B cell (primary cell): ENCODE measurements at places on chromosomes 4 and X. TPM values are rescaled to one million over a fixed set of nuclear protein-coding genes. Genes with fewer than 3 reads are reported as not detected.
A peak's percentile ranks its signal among the peaks of the same experiment; 100 is the strongest.

The USP17L24 gene
- total RNA-seq, result not detected in 2 replicates

The VCX3B gene
- not detected in 2 replicates for total RNA-seq

DNA sequence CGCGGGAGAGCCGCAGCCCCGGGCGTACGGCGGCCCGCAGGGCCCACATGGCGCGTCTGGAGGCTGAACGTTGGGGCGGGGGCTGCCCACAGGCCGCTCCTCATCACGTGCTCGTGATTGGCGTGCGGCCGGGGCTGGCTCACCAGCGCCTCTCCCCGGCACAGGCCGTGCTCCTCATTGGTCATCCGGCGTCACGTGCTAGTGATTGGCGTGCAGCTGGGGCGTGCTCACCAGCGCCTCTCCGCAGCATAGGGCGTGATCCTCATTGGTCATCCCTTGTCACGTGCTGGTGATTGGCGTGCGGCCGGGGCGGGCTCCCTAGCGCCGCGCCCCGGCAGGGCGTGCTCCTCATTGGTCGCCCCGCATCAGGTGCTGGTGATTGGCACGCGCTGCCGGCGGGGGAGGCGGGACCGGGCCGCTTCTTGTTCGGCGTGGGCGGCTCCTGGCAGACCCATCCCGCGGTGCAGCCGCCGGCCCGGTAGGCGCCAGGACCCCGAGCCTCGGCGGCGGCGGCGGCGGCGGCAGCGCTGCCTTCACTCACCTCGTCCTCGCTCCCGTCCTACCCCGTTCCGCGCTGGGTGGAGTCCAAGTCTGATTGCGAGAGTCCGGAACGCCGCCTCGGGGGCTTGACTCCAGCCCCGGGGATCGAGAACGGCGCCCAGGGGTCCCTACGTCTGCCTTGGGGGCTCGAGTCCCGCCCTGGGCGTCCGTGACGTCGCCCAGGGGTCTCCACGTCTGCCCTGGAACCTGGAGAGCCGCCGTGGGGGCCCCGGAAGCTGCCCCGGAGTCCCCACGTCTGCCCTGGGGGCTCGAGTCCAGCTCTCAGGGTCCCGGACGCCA is at the start of gene GTPBP6:
Gene GTPBP6 (minus strand): TSS at position 58 of the 840 bp plus-strand sequence. CDS start 9 bp downstream, at position 49.
- H3K27me3 ChIP-seq, result no peaks in the 10 kb centered on the region
- H3K4me3 ChIP-seq, result peak within 1 kb of the TSS; percentile 91
- H3K27ac ChIP-seq, result peak within 1 kb of the TSS; percentile 96
- peaks cover 13% of the 10 kb centered on the region for H3K36me3 ChIP-seq

GRCh38 chrX:43661521-43662240 is 5.6 kb downstream of the MAOA start:
- no peak overlapping the region for H3K4me3 ChIP-seq
- DNase-seq, result no peak

DNA sequence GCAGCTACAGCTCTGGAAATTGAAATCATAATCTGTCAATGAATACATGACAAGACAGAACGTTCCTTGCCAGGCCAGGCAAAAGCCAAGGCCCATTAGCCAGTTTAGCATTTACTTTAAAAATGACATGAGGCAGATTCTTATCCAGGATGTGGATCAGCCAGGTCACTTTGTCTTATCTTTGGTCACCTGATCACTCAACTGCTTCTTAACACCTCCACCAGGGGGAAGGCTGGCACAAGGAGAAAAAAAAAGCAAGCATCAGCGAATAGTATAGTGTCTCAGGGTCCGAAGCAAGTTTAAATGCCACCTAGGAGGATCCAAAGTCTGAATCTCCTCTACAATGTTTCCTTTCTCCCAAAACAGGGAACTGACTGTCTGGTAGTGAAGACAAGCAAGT is 18.8 kb downstream of the ATP1B4 start:
- no peak overlapping the region for H3K4me3 ChIP-seq
- DNase-seq, result peak; percentile 67
- H3K27ac ChIP-seq, result no peak overlapping the region
- no peaks in the 10 kb centered on the region for H3K36me3 ChIP-seq

DNA sequence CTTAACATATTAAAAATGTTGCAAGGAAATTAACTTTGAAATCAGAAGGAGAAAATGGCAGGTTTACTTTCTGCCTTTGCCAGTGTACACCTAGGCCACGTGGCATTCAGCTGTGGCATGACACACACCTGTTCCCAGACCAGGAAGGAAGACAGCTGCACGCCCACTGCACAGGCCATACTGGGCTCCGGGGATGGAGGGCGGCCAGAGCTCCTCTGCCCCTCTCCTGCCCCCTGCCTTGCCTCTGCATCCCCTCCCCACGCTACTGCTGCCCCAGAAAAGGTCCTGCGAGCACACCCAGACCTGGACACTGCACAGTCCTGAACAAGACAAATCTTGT is 68.4 kb downstream of the GATB start:
- H3K27ac ChIP-seq, result no peak overlapping the region
- H3K36me3 ChIP-seq, result no peaks in the 10 kb centered on the region
- DNase-seq, result no peak
- no peaks in the 10 kb centered on the region for H3K27me3 ChIP-seq

DNA sequence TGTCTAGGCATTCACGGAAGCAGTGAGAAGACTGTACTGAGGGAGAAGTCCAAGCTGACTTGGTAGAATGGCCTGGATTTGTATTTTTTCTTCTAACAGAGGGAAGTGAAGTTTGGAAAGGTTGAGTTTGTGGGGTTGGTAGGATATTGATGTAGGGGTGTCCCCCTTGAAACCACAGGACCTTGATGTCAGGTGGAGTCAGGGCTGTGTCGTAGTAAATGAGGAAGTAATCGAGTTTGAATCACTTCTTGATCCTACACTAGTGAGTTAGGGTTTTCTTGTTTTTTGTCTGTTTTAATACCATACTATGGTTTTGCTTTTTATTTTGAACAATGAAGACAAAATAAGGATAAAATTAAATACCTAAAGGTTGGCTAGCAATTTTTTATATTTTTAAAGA is 30.1 kb upstream of the ANAPC4 start:
- peak; percentile 23 for DNase-seq
- H3K27me3 ChIP-seq, result no peaks in the 10 kb centered on the region
- H3K27ac ChIP-seq, result no peak overlapping the region
- H3K4me3 ChIP-seq, result no peak overlapping the region

DNA sequence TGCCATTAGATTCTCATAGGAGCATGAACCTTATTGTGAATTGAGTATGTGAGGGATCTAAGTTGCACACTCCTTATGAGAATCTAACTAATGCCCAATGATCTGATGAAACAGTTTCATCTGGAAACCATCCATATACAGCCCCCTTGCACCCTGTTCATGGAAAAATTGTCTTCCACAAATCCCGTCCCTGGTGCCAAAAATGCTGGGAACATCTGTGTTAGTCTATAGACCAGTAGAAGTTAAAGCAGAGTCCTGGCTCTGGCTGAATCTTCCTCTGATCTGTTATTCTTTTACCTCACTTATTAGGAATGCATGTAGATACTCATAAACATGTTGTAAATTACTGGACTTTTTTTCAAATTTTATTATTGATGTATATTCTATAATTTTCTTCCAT is 29.2 kb downstream of the SULT1B1 start:
- no peaks in the 10 kb centered on the region for H3K36me3 ChIP-seq
- no peaks in the 10 kb centered on the region for H3K4me1 ChIP-seq
- no peak overlapping the region for H3K27ac ChIP-seq
- H3K4me3 ChIP-seq, result no peak overlapping the region

- no peaks in the 10 kb centered on the region for H3K36me3 ChIP-seq
- no peak overlapping the region for H3K27ac ChIP-seq
- H3K4me3 ChIP-seq, result no peak overlapping the region
- H3K4me1 ChIP-seq, result no peaks in the 10 kb centered on the region
Observed at GRCh38 chr4:164943192-164943591, 34.3 kb downstream of the TRIM61 start.

DNA sequence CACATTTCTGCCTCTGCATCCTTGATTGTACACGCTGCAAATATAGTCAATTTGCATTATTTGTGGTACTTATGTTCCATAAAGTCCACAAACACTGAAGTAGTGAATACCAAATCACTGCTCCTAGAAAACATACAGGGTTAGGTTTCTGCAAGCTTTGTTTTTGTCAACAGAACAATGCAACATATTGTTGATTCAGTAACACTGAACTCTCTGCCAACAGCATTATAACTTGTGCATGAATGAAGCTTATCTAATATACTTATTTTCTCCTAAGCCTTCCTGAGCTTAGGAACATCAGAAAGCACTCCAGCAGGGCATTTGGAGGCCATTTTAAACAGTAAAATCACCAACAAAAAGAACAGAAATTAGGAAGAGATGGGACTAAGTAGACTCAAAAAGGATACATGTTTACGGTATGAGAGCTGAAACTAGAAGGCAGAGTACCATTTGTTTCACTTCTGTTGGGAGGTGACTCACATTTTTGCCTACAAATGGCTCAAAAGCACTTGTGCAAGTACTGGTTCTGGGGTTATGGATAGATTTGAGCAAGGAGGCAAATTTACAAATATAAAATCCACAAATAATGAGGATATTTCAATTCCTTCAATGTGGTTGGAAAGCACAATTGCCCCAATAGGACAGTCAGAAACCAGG is 14.1 kb downstream of the COX18 start:
- no peak for DNase-seq
- H3K27me3 ChIP-seq, result no peaks in the 10 kb centered on the region
- no peak overlapping the region for H3K27ac ChIP-seq
- H3K4me3 ChIP-seq, result no peak overlapping the region
- peaks cover 55% of the 10 kb centered on the region for H3K36me3 ChIP-seq
- no peaks in the 10 kb centered on the region for H3K4me1 ChIP-seq

DNA sequence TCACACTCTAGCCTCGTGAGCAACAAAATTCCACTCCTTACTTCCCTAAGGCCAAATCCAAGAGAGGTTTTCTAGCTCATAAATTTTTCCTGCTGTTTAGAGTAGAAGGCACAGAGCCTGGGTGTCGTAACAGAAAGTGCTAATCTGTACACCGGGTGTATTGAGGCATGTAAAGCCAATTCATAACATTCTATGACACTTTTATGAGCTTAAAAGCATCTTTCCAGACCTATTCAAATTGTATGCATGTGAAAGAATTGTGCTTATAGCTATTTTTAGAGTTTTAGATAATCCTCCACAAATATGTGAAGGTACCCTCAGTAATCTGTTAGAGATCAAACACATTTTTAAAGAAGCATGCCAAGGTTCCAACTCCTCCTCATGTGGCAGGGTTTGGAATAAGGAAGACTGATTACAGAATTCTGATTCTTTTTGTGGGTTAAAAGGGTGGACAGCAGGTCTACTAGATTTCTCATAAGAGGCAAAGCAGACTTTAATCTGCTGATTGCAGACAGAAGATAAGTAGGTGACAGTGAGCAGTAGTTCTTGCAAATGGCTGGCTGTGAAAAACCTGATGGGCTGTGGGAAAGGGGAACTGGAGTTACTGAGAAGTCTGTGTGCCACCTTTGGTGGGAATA is 25.5 kb upstream of the LRCH2 start:
- no peak overlapping the region for H3K27ac ChIP-seq
- no peak overlapping the region for H3K4me3 ChIP-seq
- H3K4me1 ChIP-seq, result no peaks in the 10 kb centered on the region
- no peaks in the 10 kb centered on the region for H3K36me3 ChIP-seq
- DNase-seq, result no peak

DNA sequence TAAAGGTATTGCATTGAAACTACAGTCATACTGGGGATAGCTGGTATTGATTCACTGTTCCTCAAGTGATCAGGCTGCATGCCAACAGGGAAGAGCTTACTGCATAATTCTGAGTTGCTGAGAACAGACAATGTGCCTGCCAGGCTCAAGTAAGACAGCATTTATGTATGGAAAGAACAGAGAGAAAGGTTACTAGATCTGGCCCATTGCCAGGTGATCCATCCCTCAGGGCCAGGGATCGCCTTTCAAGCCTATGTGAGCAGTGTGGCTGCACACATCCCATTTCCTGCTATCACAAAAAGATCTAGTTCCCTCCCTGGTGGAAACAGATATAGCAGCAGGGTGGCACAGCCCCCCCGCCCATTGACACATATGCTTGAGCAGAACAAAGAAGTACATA is 254.0 kb downstream of the TMA16 start:
- no peaks in the 10 kb centered on the region for H3K4me1 ChIP-seq
- H3K36me3 ChIP-seq, result no peaks in the 10 kb centered on the region
- no peaks in the 10 kb centered on the region for H3K27me3 ChIP-seq
- H3K4me3 ChIP-seq, result no peak overlapping the region
- no peak overlapping the region for H3K27ac ChIP-seq
- DNase-seq, result no peak

DNA sequence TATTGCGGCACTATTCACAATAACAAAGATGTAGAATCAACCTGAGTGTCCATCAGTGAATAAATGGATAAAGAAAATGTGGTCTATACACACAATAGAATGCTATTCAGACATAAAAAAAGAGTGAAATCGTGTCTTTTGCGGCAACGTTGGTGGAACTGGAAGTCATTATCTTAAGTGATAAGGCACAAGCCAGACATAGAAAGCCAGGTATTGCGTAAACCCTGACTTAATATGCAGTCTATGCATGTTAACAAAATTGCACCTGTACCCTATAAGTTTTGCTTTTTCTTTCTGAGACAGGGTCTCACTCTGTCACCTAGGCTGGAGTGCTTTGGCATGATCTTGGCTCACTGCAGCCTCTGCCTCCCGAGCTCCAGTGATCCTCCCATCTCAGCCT is 28.6 kb downstream of the KIAA0232 start:
- peaks cover 5% of the 10 kb centered on the region for H3K4me1 ChIP-seq
- no peaks in the 10 kb centered on the region for H3K36me3 ChIP-seq
- DNase-seq, result no peak

GRCh38 chrX:67384403-67384802 is 159.4 kb upstream of the AR start:
- H3K4me3 ChIP-seq, result no peak overlapping the region
- H3K27ac ChIP-seq, result no peak overlapping the region
- DNase-seq, result no peak
- H3K27me3 ChIP-seq, result no peaks in the 10 kb centered on the region
- no peaks in the 10 kb centered on the region for H3K4me1 ChIP-seq

- H3K36me3 ChIP-seq, result no peaks in the 10 kb centered on the region
- H3K4me3 ChIP-seq, result no peak overlapping the region
- no peaks in the 10 kb centered on the region for H3K4me1 ChIP-seq
- H3K27me3 ChIP-seq, result no peaks in the 10 kb centered on the region
Observed at GRCh38 chr4:132218406-132218805, 930.7 kb upstream of the PCDH10 start.

DNA sequence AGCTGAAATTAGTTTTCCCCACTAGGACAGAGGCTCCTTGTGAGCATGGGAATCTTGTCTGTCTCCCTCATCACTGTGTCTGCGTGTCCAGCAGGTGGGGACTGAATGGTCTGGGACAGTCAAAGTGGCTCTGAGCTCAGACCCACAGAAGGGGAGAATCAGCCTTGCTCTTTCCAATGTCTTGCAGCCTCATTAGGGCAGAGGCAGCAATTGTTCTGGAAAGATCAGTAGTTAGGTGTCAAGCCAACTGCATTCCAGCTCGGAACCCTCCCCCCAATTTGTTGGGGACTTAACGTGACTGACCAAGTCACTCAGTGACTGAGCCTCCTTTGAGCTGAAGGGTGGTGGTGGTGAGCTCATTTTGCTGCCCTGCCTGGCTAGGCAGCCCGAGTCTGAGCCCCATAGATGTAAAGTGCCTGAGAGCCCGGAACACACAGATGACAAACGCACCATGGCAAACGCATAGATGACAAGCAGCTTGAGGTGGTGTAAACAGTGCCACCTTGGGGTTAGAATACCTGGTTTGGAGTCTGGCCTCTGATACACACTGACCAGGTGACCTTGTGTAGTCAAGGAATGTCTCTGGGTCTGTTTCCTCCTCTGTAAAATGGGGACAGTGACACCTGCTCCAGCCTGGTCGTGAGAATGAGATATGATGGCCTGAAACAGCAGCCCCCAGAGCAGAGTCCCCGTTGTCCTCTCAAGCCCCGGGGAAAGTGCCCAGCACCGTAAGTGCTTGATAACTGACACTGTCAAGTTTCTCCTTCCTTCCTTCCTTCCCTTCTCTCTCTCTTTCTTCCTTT is 2.7 kb upstream of the SORCS2 start:
- no peaks in the 10 kb centered on the region for H3K36me3 ChIP-seq
- H3K4me3 ChIP-seq, result no peak overlapping the region
- peaks cover 5% of the 10 kb centered on the region for H3K4me1 ChIP-seq
- no peak for DNase-seq
- H3K27ac ChIP-seq, result no peak overlapping the region
